CD4-positive, alpha-beta T cell (primary cell): ENCODE measurements at places on chromosomes 5 and 9. TPM values are rescaled to one million over a fixed set of nuclear protein-coding genes. Genes with fewer than 3 reads are reported as not detected.

OLFM1 gene
- total RNA-seq: not detected

KIAA1958 gene
- total RNA-seq: 5.6 TPM

- no peak for DNase-seq
Measured at GRCh38 chr9:2469681-2470221, 151.8 kb upstream of the VLDLR start.

- DNase-seq: no peak
Measured at GRCh38 chr9:79946712-79947111, 374.9 kb downstream of the TLE4 start.

EIF4E1B gene
- total RNA-seq: not detected

SPINK6 gene
- total RNA-seq: not detected

CAPSL gene
- not detected for total RNA-seq

GRCh38 chr5:43309637-43310036 is 3.6 kb downstream of the HMGCS1 start:
- no peak for DNase-seq
